ENCODE measurements at places on chromosomes 16 and 17.

GRCh38 chr16:9334103-9334502, 242.7 kb downstream of the HAPSTR1 start:
- peak; percentile 28 for DNase-seq

GRCh38 chr17:8310601-8311123, 621 bp downstream of the ARHGEF15 start:
- no peak for DNase-seq

GRCh38 chr16:56294579-56294978, 103.3 kb downstream of the GNAO1 start:
- DNase-seq = no peak

DNA sequence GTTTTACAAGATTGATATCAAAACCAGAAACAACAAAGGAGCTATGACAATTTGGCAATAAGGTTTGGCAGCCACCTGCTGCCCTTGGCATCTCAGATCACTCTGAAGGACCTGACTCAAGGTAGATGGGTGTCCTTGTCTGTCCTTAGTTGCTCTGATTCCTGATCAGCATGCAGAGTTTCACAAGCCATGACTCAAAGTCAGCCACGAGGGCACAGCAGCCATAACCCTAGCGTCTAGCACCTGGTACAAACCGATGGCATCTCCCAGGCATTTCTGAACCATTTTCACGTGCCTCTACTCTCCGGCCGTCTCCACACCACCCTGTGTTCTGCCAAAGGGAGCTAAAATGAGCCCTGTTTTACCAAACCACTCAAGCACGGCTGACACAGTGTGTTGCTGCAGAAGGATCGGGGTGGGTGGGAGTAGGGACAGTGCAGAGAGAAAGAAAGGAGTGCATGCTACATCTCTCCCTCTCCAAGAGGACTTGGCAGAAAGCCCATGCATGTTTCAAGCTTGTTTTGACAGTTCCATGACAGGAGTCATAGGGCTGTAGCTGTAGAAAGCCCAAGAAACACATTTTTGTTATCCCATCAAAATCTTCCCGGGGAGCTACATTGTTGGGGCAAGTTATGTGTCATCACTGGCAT, 297.3 kb downstream of the ABCC12 start:
- no peak for DNase-seq

- no peak for DNase-seq
These were observed 4.1 kb downstream of the ZNF688 start for GRCh38 chr16:30567160-30567990.

DNA sequence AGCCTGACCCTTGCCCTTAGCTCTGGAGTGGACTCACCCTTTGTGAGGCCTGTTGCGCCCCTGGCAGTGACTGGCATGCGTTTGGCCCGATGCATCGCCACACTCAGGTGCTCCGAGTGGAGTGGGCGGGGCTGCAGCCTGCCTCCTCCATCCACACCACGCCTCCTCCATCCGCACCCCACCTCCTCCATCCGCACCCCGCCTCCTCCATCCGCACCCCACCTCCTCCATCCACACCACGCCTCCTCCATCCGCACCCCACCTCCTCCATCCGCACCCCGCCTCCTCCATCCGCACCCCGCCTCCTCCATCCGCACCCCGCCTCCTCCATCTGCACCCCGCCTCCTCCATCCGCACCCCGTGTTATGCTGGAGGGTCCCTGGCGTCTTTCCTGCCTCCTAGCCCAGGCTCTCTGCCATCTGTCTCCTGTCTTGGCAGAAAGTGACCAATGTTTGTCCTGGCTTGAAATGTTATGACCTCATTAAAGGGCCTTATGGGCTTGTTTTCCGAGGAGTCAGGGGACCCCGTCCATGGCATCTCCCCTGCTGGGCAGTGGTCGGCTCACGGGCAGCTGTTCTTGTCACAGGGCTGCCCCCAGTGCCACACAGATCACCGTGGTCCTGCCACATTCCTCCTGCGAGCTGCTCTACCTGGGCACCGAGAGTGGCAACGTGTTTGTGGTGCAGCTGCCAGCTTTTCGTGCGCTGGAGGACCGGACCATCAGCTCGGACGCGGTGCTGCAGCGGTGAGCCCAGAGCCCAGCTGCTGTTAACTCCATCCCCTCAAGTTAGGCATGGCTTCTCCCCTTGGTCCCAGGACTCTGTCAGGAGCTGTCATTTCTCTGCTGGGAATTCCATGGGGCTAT, 28.7 kb upstream of the MYO15B start:
- no peak for DNase-seq

DNA sequence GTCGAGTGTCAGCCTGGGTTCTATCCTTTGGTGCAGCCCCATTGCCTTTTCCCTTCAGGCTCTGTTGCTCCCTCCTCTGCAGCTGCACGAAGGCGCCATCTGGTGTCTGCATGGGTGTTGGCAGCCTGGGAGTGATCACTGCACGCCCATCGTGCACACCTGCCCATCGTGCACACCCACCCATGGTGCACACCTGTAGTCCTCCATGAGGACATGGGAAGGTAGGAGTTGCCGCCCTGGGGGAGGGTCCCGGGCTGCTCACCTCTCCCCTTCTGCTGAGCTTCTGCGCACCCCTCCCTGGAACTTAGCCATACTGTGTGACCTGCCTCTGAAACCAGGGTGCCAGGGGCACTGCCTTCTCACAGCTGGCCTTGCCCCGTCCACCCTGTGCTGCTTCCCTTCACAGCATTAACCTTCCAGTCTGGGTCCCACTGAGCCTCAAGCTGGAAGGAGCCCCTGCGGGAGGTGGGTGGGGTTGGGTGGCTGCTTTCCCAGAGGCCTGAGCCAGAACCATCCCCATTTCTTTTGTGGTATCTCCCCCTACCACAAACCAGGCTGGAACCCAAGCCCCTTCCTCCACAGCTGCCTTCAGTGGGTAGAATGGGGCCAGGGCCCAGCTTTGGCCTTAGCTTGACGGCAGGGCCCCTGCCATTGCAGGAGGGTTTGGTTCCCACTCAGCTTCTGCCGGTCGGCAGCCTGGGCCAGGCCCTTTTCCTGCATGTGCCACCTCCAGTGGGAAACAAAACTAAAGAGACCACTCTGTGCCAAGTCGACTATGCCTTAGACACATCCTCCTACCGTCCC, 2.9 kb downstream of the CTRL start:
- DNase-seq = peak; percentile 53

DNA sequence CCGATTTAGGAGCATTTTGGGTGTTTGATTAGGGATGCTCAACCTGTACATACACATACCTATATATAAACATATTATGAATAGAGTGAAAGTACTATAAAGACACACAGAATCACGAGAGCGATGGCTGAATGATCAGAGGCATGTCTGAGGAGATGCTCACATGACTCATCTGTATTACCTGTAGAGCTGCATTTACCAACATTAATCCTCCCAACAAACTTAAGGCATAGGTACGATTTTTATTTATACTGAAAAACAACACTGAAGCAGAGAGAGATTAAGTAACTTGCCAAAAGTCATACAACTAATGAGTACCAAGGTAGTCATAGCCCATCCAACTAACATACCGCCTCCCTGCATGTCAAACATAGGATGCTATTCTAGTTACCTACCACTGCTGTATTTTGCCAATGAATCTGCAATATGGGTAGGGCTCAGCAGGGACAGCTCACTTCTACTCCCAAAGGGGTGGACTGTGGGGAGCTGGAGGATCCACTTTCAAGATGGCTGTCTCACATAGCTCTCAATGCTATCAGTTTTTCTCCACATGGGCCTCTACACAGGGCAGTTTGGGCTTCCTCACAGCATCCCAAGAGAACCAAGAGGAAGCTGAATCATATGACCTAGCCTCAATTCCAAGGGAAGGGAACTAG, 7.3 kb downstream of the CYB5D1 start:
- no peak for DNase-seq

- DNase-seq = no peak
These were observed 77.6 kb upstream of the FOXF1 start for GRCh38 chr16:86432691-86433090.

- DNase-seq = no peak
These were observed 74.9 kb upstream of the HS3ST2 start for GRCh38 chr16:22739077-22739476.

DNA sequence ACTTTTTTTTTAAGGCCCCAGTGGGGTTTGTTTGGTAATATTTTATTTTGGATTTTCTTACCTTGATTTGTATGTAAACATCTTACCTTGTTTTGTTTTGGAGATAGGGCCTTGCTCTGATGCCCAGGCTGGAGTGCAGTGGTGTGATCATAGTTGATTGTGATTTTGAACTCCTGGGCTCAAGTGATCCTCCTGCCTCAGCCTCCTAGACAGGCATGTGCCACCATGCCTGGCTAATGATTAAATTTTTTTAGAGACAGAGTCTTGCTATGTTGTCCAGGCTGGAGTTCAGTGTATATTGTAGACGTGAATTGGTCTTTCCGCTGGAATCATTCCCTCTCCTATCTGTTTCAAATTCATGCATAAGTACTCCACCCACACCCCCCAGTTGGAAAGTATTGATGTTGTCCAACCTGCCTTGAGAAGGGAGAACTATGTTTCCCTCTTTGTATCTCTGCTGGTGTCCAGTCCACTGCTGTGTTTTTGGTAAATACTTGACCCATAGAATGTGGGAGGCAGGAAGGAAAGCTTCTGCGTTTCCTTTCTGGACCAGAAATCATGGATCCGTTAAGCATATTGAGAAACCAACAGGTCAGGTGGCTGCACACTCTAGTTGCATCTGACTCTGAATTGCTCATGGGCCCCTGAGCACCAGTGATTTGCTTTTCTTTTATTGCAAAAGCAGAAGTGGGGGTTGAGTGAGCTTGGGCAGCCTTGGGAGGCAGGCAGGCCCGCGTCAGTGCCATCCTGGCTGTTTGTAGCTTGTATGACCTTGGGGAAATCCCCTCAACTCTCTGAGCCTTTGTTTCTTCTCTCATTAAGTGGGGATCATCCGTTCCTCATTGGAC, 25.0 kb downstream of the RMI2 start:
- no peak for DNase-seq

GRCh38 chr17:69030169-69030568, 30.6 kb downstream of the ABCA9 start:
- no peak for DNase-seq

DNA sequence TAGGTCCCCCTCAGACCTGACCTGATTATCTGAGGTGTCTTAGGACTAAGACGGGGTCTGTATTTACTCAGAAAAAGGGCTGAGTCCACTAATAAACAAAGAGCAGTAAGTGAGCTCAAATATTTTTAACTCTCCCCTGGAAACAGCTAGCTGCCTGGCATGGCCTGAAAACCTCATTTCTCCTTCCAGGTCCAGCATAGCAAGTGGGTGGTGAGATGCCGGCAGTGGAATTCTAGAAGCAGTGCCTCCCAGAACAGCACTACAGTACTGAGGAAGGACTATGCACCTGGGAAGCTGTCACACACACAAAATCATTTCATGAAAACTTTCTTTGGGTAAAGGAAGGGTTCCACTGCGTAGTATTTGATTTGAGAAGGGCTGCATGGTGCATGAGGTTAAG, 29.5 kb upstream of the CFAP20 start:
- no peak for DNase-seq

- DNase-seq = no peak
These were observed at the start of gene FDXR for GRCh38 chr17:74872313-74873036. Gene FDXR (minus strand): TSS chr17:74872994. CDS start chr17:74872944, 50 bp downstream.

- DNase-seq = no peak
These were observed 497.8 kb downstream of the HS3ST4 start for GRCh38 chr16:26189536-26189935.

DNA sequence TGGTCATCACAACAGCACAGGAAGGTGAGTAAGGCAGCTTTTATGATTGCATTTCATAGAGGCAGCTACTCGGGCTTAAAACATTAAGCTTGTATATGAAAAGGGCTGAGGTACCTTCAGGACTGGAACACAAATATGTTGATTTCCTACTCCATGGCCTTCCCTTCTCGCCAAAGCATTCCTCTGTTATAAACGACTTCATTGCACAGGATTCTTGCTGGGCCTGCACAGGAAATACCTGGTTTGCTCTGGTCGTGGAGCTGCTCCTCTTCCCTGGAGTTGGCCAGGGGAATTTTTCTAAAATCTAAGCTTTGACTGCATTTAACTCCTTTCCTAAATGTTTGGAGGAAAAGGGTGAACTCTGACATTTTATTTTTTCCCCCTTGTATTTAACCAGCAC, 49.0 kb downstream of the CHD9 start:
- DNase-seq = no peak

DNA sequence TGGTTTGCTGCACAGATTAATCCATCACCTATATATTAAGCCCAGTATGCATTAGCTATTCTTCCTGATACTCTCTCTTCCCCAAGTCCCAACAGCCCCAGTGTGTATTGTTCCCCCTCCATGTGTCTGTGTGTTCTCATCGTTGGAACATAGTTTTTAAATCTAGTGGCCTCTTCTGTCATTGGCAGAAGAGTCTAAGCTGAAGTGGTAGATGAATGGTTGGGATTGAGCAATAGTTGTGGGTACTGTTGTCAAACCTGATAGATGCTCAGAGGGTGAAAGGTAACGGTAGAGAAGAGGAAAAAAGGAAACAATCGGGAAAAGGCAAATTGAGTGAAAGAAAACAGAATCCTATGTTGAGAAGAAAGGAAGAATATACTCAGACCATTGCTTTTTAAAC, 29.9 kb downstream of the MAP3K3 start:
- no peak for DNase-seq

DNA sequence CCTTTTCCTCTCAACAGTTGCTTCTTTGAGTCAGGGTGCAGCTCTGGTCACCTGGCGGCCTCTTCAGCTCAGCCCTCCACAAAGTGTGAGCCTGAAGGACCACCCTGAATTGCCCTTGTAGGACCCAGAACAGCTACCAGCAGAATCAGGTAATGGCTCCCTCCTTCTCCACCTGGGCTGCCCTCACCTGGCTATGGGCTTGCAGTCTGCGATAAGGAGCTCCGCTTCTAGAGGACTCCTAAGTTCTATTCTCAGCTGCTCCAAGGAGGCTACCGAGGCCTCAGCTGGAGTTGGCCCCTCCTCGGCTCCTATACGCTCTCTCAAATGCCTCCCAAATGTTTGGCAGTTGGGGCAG, 13.4 kb downstream of the SMIM5 start:
- no peak for DNase-seq

GRCh38 chr17:29078183-29079045, 35.5 kb downstream of the PIPOX start:
- peak; percentile 24 for DNase-seq

DNA sequence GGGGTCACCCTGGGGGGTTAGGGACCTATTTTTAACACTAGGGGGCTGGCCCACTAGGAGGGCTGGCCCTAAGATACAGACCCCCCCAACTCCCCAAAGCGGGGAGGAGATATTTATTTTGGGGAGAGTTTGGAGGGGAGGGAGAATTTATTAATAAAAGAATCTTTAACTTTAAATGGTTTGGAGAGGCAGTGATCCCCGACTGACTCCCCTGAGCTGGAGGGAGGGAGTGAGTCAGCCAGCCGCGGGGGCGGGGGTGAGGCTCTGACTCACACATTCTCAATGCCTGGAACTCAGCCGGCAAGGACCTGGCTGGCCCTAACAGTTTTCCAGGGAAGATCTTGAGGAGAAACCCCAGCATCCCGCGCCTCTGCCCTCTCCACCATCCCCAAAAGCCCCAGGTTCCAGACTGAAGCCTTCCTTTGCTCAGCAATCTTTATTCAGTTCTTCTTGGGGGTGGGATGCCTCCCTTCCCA, 1.5 kb downstream of the HCFC1R1 start:
- no peak for DNase-seq

Data from NCI-H2029 (cell line).